Stimulated activated CD8-positive, alpha-beta memory T cell treated with anti-CD3 and anti-CD28 coated beads, Interleukin-12 subunit alpha, Interleukin-12 subunit beta, amount 100 ng/mL, for 1 hour (primary cell): ENCODE measurements at places on chromosomes 1 and 21.

DNA sequence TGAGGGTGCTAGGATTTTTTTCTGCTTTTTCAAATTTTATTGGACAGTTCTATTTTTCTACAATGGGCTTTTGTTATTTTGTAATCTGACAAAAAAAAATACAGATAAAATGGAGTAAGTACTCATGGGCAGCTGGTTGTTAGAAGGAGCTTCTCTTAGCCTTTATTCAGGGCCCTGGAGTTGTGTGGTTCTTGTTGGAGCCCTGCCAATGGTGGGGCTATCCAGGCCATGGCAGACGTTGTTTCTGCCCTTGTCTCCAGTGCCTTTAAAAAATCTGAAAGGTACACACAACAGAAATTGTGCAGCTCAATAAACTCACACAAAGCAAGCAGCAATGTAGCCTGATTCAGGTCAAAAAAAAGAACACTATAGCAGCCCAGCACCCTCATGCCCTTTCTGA lies 153.5 kb upstream of the GALNT2 start:
- DNase-seq, result no peak

GRCh38 chr1:66371233-66372005 lies 162.5 kb upstream of the SGIP1 start:
- DNase-seq, result no peak

- DNase-seq, result no peak
Observed at GRCh38 chr1:69167876-69168275, 399.8 kb upstream of the LRRC7 start.

- no peak for DNase-seq
Observed at GRCh38 chr1:53089478-53090226, 27.6 kb downstream of the PODN start.

DNA sequence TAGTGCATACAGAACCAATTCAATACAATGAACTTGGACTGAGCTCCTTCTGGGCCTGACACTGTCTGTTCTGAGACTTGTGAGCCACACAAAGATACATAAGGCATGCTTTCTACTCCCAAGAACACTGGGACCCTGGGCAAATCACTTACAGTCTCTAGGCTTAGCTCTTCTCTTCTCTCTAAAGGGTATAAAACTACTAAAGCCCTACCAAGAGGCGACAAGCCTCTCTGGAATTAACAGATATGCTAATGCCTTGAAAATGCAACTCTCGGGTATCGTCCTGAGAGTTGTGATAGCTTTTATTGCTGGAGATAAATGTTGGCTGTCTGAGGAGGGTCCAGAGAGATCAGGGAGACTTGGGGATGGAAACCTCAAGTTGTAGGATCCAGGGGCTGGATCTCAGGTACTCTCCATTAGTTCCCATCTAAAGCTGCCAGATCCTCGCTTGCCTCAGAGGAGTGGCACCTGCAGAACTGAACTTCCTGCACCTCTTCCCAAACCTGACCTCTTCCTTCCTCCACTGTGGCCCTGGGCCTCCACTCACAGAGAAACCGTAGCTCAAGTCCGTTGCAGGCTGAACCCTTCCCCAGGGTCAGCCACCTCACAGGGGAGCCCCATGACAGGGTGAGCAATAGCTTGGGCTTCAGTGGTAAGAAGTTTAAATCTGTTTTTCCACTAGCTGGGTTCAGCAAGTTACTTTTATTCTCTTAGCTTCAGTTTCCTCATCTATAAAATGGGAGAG lies 11.5 kb upstream of the CFAP45 start:
- DNase-seq, result no peak

DNA sequence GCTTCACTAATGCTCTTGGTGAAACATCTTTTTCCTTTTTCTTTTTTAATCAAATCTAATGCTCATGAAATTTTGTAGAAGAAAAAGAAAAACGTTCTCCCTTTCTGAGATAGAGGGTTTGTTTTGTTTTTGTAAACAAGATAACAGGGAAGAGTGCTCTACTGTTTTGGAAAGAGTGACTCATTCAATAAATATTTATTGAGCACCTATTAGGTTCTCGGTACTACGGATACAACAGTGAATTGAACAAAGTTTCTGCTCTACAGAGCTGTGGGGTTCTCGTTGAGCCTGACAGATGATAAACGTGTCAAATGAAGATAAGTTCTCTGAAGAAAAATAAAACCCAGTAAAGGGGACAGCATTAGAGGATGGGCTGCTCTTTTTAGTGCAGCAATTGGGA lies 7.0 kb downstream of the PGM1 start:
- DNase-seq, result no peak

- no peak for DNase-seq
Observed at GRCh38 chr1:113219377-113219776, 146.4 kb downstream of the LRIG2 start.

DNA sequence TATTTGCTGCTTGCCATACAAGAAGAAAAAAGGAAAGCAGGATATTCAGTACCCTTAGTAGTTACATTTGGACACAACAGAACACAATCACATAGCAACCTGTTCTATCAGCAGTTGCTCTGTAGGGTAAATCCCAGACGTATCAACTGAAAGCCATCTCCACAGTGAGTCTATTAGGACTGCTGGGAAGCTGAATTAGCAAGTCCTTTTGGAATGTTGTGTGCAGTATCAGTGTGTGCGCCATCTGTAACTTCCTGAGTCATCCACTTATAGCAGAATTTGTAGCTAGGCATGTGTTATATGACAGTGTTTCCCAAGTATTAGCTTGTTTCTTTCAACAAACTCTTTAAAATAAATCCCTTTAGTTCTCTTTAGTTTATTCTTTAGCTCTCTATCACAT lies 21.3 kb downstream of the CCDC30 start:
- no peak for DNase-seq

DNA sequence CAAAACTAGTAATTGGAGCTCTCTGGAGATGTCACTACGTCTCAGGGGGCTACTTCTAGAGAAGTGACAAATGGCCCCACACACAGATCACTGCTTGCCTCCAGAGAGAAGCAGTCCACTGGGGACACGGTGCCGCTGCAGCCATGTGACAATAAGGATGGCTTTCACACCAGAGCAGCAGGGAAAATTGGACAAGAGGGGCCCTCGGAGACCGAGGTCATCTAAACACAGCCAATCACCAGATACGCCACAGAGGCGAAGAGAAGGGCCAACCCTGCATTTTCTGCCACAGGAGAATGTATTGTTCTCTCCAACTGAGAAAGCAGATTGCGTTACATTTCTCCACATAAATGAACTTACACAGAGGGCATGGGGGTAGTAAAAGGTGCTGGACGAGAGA lies 51.2 kb upstream of the TIAM1 start:
- no peak for DNase-seq

GRCh38 chr1:6391951-6392808 lies 1.4 kb downstream of the ACOT7 start:
- DNase-seq, result no peak

DNA sequence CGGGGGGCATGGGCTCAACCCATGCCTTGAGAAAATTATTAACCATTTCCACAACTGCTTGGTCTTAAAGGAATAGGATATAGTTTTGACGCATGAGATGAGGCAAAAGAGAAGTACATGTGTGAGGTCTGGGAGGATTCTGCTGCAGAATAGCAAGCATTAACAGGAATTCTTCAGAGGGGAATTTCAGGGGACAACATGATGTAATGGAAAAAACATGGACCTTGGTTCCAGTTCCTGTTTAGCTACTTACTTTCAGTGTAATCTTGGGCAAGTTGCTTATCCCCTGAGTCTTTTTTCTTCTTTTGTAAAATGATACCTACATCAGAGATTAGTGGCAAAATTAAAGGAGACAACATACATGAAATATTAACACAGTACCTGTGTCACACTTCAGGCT lies 85.6 kb downstream of the PRRX1 start:
- no peak for DNase-seq

DNA sequence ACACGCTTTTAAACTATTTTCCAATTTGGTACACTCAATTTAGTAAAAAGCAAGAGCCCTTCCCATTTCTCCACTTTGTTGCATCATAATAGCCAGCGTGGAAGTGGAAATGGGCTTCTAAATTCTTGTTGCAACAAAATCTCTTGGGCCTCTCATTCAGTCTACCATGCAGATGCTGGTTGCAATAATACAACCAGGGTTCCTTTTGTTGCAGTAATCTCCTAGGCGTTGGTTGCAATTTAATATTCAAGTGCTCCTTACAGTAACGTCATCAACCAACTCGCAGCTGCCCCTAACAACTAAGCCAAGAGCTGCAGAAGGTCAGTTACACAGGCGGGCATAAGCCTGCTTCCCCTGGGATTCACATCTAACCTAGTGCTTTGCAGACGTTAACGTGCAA lies 2.7 kb upstream of the HDGF start:
- no peak for DNase-seq

DNA sequence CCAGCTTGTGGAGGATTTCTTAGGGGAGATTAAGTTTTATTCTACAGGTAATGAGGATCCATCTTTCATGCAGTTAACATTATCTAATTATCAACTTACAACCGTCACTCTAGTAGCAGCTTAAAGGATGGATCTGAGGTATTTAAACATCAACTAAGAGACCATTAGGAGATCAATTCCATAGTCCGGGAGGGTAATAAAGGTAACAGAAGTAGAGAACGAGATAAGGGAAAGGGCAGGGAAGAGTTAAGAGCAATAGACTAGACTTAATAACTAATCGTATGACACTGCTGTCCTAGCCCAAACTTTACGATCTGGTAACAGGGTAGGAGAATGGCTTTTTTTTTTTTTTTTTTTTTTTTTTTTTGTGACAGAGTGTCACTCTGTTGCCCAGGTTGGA lies 19.5 kb upstream of the CCDC17 start:
- DNase-seq, result no peak

DNA sequence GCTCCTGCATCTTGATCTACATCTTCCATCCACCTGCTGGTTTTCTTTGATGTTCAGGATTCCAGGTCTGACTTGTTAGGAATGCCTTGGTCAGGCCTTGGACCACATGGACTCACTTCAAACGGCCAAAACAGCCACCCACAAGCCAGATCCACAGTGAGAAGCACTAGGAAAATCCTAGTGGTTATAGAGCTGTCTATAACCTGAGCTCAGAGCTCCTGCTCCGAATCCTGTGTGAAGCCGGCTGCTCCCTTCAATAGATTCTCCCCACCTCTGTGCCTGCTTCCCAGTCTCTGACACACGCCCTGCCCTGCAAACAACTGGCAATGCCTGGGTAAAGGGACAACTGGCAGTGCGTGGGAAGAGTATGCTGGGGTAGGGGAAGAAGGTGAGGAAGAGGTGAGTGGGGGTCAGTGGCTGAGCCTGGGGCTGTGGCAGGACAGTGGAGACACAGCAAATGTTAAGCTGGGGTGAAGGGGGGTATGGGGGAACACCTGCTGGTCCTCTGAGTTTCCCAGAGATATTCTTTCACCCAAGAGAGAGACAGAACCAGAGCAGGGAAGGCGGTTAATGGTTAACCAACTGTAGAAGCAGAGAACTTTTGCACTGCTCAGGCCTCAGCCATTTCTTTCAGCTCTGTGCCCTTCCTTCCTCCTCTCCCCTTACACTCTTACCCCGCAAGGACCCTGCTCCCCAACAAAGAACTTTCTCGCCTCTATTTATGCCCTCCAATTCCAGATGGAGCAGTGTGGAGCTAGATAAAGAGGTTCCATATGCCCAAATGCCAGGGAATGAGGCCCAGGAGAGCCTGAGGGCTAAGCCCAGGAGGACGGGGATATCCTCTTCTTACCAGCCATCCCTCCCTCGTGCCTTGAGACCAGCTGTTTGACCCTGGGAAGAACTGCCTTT lies 4.5 kb downstream of the PLXNA2 start:
- DNase-seq, result no peak

- DNase-seq, result no peak
Observed at GRCh38 chr1:187396226-187396625, 567.5 kb downstream of the PLA2G4A start.

- DNase-seq, result no peak
Observed at GRCh38 chr1:168001213-168001612, 64.3 kb upstream of the MPC2 start.

- DNase-seq, result no peak
Observed at GRCh38 chr1:8525216-8525557, 207.3 kb downstream of the SLC45A1 start.

DNA sequence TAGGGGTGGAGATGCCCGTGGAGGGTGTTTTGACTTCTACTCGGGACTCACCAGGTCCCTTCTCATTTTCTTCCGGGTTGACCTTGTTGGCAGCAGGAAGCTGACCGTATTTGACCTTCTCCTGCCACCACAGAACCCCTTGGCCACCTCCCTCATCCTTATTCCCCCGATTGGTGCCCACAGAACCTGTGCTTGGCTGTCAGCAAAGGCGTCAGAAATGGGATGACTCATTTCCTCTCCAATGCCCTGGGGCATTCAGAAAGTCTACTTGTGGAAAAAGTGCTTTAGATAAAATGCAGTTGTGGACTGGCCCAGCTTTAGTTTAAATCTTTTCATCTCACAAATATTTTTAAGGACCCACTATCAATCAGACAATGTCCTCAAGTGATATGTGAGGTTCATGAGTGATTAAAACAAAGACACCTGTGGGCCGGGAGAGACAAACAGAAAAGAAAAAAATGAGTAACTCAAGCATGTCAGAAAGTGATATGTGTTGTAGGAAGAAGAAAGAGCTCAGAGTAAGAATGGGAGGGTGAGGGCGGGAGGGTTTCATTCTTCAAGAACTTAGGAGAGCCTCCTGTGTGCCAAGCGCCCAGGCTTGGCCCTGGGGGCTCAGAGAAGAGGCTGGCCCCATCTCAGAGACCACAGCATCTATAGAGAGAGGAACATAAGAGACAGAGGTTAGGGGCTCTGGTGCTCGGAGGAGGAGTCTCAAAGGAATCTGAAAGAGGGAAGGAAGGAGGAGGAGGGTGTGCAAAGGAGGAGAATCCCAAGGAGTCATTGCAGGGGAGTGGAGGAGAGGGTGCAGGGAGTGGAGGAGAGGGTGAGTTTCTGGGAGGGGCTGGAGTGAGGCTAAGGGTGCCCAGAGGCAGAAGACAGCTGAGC lies 221.6 kb upstream of the VAMP3 start:
- DNase-seq, result no peak

GRCh38 chr1:234214129-234214910 lies 158.9 kb upstream of the COA6 start:
- DNase-seq, result no peak

- DNase-seq, result no peak
Observed at GRCh38 chr1:207519505-207520399, 23.8 kb downstream of the CR1 start.

- DNase-seq, result no peak
Observed at GRCh38 chr1:59025898-59026426, 242.1 kb upstream of the JUN start.
